NCI-H2029 (cell line): ENCODE measurements at places on chromosomes 16 and 17.

DNA sequence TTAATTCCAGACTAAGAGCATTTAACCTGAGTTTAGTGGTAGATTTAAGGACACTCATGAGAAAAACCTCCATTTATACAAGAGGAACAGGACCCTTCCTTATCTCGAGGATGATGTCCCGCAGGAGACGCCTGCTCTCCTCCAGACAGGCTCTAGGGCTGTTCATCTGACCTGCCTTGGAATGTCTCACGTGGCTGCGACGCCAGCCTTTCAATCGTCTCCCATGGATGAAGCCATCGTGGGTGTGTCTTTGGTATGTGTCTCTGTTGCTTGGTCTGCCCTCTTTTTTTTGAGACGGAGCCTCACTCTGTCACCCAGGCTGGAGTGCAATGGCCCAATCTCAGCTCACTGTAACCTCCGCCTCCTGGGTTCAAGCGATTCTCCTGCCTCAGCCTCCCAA, 16.5 kb downstream of the CHMP6 start:
- DNase-seq, result no peak

- peak; percentile 38 for DNase-seq
Observed at GRCh38 chr17:39573447-39574298, 34.0 kb downstream of the NEUROD2 start.

GRCh38 chr17:80920441-80920840, 71.2 kb upstream of the CHMP6 start:
- no peak for DNase-seq

DNA sequence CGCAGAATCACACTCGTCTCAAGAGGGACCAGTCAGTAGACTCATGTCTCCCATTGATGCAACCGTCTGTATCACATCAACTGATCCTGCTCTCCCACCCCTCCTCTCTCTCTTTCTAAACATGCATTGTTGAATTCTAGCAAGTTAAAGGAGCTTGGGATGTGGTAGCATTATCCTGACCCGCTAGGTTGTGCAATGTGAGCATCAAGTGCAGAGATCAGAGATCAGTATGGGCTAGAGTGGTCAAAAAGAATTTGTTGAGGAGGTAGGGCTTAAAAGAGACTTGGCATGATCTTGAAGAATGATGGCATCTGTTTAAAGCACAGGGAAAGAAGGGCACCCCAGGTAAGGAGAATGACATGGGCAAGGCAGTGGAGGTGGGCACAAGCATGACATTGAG, 38.7 kb downstream of the PRSS54 start:
- no peak for DNase-seq

- no peak for DNase-seq
Observed at GRCh38 chr17:40467281-40467867, 24.1 kb downstream of the IGFBP4 start.

GRCh38 chr17:896953-897661, 82.5 kb downstream of the NXN start:
- no peak for DNase-seq

GRCh38 chr17:33197342-33197741, 95.8 kb downstream of the ASIC2 start:
- no peak for DNase-seq

GRCh38 chr16:38941-39892, 14.2 kb downstream of the POLR3K start:
- DNase-seq, result peak; percentile 81

- DNase-seq, result no peak
Observed at GRCh38 chr16:88524973-88525662, 45.1 kb upstream of the ZC3H18 start.
